ENCODE measurements at places on chromosomes 2 and 18. TPM values are rescaled to one million over a fixed set of nuclear protein-coding genes. Genes with fewer than 3 reads are reported as not detected.

The CREG2 gene
- total RNA-seq: not detected

DNA sequence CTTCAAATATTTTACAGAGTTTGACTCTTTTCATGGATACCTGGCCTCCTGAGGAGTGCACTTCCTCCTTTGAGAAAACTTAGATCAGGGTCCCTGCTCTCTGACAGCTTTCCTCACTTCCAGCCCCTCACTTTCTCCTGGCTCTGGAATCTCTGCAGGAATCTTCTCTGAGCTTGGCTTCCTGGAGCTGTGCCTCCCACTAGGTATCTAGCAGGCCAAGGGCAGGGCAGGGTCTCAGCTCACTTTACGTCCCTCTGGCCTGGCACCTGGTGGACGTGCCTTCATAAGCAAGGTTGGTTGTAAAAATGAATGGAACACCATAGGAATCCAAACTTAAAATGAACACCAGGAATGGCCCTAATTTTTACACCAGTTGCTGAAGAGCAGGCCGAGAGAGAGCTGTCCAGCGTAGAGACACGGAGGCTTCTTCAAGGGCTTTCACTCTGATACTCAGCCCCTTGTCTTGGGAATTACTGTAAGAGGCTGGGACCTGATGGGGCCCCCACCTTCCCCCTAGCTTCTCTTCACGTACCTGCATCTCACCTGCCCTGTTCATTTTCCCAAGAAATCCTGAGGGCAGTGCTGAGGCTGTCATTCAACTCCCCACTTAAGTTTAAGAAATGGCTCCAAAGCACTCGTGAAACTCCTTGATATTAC lies 426.9 kb upstream of the ID2 start:
- DNase-seq: no peak

The NRP2 gene
- total RNA-seq: 66.7 TPM

- DNase-seq: no peak
These were observed 144.6 kb upstream of the SETBP1 start for GRCh38 chr18:44536046-44536445.

DNA sequence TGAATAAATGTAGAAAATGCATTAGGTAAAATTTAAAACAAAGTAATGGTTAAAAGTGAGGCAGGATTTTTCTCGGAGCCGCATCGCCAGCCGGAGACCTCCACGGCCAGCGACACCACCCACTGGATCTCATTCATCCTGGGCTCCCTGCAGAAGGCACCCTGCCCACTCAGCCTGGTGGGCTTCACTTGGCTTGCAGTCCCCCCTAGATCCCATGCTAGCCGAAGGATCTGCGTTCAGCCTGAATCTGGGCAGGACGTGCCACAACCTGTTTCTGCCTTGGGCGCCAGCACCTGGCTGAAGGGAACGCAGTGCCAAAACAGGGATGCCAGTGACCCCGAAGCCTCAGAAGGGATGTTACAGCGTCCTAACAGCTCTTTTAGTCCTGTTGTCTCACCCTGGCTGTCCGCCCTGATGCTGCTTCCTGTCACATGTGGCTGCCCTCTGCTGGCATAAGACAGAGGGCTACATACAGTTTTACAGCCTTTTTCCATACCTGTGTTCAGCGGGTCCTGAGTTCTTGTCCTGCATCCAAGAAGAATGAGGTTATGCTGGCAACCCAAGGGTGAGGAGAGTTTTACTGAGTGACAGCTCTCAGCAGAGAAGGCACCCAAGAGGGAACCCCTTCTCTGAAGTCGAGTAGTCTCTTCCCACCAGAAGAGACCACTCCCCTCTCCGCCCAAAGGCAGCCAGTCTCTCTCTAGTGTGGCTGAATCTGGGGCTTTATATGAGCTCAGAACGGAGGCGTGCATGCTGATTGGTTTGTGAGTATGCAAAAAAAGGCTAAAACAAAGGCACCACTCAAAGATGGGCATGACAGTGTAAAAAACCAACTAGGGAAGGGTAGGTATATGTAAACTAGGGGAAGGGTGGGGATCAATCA lies 173.1 kb upstream of the GYPC start:
- no peak for DNase-seq

GRCh38 chr2:138298900-138299299 lies 202.7 kb upstream of the SPOPL start:
- DNase-seq: no peak

- DNase-seq: no peak
These were observed 27.1 kb upstream of the ICOS start for GRCh38 chr2:203909261-203909967.

DNA sequence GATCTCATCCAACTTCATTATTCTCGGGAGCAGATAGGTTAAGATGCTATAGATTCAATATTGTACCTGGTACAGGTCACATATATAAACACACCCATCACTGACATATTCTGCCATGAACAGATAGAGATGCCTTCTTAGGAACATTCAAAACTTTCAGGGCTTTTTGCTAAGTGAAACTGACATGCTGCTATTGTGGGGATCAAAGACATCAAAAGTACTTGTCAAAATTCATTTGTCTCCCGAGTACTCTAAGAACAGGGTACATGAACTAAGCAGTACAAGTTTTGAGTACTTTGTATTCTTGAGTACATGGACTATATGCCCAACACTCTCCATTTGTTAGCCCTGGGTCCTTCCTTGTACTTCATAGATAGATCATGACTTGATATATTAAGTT lies 173.5 kb downstream of the FSHR start:
- DNase-seq: no peak

DNA sequence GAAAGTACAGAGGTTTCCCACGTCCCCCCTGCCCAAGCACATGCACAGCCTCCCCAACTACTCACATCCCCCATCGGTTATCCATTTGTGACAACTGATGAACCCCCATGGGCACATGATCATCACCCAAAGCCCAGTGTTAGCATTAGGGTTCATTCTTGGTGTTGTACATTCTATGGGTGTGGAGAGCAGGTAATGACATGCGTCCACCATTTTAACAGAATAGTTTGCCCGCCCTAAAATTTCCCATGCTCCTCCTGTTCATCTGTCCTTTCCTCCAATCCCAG lies 74.3 kb downstream of the LONRF2 start:
- no peak for DNase-seq

The KLHL29 gene
- 23.6 TPM for total RNA-seq

DNA sequence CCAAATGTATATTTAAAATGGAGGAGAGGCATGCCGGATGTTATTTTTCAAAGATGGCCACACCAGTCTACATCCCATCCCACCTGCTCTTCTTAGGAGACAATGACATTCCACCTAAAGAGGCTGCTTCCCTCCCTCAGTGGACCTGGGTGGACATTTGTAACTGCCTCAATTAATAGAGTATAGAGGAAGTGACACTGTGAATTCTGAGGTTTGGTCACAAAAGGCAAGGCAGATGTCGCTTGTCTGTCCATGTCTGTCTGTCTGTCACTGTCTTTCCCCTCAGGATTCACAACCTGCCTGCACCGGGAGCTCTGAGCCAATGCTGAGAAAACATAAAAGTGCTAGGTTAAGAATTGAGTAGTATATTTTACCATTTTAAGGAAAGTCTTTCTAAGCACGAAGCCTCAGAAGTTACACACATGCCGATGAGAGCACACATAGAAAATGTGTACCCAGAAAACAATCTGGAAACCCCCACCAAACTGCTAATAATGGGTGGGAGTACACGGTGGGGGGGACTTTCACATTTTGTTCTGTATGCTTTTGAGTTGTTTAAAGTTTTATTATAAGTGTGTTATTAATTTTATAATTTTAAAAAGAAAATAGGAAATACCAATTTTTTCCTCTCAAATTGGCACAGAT lies 21.0 kb downstream of the MIB1 start:
- no peak for DNase-seq

DNA sequence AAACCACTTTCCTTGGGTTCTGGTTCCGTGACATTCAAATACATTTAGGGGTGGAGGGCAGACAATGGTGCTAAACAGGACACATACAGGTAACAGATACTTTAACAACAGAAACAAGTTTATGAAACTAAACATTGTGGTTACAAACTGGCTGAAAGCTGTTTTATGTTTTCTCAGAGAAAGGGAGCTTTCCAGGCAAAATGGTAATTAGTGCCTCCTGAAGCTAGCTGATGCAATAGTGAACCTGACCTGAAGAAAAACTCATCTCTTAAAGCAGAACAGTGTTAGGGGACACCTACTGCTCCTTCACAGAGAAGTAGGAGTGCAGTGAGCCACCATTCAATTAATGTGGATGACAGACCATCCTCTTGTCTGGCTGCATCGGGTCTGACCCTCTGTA lies 138.9 kb downstream of the CCDC148 start:
- no peak for DNase-seq

- DNase-seq: no peak
These were observed 408.0 kb downstream of the LRATD1 start for GRCh38 chr2:15040429-15041084.

GRCh38 chr18:35024196-35024595 lies 17.0 kb upstream of the MAPRE2 start:
- DNase-seq: no peak

- DNase-seq: no peak
These were observed 26.5 kb downstream of the LDAH start for GRCh38 chr2:20796374-20796791.

Measured in mesenteric fat pad (tissue), 1 donor.